ENCODE measurements at places on chromosomes 7 and 10.

GRCh38 chr7:28290496-28290895 lies 109.9 kb upstream of the JAZF1 start:
- no peak for DNase-seq

- no peak for DNase-seq
These were observed 92.2 kb downstream of the C10orf105 start for GRCh38 chr10:71627230-71627939.

GRCh38 chr7:77455321-77455720 lies 39.2 kb upstream of the GSAP start:
- peak; percentile 68 for DNase-seq

DNA sequence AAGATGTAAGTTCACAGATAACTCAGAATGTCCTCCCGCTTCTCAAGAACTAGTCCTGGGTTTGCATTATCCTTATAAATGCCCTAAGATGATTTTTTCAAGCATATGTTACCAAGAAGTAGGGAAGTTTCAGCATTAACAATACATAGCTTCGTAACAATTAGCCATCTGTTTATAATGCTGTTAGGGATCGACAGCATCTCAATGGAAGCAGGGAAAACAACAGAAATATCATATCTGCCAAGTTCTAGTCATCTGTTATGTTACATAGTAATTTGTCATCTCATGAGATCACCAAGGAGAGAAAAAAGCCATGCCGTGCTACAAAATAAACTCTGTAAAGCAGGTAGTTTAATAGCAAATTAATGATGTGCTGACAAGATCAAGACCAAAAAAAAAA lies 731.5 kb upstream of the C7orf33 start:
- DNase-seq, result no peak

DNA sequence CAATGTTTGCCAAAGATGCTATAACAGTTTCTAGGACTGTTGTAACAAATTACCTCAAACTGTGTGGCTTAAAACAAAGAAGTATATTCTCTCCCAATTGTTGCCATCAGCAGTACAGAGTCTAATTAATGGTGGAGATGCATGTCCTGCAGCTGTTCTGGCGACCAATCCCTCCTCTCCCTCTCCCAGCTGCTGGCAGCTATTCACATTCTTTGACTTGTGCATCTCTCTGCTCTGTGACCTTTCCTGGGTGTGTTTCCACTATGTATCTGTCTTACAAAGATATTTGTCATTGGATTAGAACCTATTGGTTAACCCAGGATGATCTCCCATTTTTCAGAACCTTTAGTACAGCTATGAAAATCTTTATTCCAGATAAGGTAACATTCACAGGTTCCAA lies 561.7 kb upstream of the POM121L12 start:
- DNase-seq, result no peak

GRCh38 chr10:124104011-124104627 lies 10.7 kb upstream of the CHST15 start:
- no peak for DNase-seq

- no peak for DNase-seq
These were observed 57.8 kb downstream of the TRIL start for GRCh38 chr7:28900311-28900710.

DNA sequence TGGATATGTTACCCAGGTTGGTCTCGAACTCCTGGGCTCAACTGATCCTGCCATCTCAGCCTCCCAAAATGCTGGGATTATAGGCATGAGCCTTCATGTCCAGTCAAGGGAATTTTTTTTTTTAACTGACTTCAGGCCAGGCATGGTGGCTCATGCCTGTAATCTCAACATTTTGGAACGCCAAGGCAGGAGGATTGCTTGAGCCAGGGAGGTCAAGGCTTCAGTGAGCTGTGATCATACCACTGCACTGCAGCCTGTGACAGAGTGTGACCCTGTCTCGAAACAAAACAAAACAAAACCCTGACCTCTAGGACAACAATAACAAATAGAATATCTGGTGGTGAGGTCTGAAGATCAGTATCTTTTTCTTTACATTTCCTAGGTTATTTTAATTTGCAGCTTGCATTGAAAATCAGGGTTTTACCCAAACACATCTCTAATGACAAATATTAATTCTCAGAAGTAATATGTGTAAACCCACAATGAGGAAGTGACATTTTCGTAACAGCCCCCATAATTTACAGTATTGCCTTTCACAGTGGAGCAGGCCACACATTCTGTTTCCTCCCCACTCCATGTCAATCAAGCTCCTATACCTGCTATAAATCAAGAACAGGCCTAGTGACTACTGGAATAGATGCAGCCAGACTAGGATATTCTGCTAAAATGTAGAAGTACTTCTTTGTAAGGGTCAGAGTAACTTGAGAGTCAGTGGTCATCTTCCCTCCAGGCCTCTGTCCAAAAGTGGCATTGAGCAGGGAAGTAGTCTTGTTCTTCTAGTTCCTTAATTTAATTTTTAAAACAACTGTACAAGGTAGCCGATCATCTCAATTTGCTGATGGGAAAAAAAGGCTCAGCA lies 43.3 kb upstream of the ECHDC3 start:
- DNase-seq, result no peak

GRCh38 chr7:105906695-105907094 lies 30.3 kb upstream of the ATXN7L1 start:
- DNase-seq, result no peak

DNA sequence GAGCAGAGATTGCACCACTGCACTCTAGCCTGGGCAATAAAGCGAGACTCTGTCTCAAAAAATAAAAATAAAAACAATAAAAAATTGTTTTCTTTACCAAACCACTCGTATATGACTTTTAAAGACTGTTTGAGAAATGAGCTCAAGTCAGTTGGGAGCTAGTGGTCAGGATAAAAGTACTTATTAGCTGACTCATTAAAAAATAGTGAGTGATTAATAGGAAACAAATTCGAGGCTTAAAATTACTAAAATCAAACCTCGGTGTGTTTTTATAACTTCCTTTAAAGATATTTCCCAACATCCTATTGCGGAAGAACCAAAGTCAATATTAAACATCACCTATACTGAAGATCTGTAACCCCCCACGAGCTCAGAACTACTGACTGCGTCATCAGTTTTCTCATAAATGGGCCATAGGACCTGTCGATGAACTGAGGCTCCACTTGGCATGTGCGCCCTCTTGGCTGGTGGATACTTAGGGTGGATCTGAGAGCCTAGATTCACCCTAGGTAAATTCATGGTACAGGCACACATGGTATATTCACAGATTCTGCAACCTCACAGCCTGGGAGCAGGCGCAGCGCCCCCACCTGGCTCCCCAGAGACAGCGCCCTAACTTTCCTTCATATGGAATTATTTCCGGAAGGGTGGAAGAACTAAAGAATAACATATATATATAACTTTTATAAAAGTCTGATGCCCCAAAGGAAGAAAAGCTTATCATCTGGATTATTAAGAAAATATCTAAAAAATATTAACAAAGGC lies 9.2 kb downstream of the MKI67 start:
- no peak for DNase-seq

- no peak for DNase-seq
These were observed 503 bp downstream of the CROT start for GRCh38 chr7:87345962-87346371.

DNA sequence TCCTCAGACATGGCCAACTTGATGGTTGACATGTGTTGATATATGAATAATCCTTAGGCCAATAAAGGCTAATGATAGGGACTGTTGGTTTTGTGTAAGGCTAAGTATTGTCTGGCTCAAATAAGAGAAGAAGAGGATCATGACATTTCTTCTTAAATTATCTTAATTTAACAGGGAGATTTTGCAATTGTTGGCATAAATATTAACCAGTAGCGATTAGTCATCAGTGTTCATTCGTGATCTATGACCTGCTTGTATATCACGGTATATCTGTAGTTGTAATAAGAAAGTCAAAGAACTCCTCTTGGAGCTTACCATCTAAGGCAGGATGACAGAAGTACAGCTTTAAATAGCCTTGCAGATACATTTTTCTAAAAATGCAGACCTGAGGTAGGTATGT lies 196.4 kb downstream of the CREB5 start:
- DNase-seq, result no peak
